Neural crest cell (in vitro differentiated cells): ENCODE measurements at places on chromosomes 7 and 10. TPM values are rescaled to one million over a fixed set of nuclear protein-coding genes. Genes with fewer than 3 reads are reported as not detected.

CHN2 gene
- total RNA-seq, result 15.4 and 15.9 TPM in 2 replicates

DNA sequence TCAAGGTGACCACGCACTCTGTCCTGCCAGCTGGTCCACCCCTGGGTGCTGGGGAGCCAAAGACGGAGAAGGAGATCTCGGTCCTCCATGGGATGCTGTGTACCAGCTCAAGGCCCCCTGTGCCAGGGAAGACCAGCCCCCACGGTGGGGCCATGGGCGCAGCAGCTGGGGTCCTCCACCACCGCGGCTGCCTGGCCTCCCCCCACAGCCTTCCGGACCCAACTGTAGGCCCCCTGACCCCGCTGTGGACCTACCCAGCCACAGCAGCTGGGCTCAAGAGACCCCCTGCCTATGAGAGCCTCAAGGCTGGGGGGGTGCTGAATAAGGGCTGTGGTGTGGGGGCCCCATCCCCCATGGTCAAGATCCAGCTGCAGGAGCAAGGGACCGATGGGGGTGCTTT is 5.4 kb downstream of the NYAP1 start:
- no peak for DNase-seq

CRYGN gene
- total RNA-seq, result 0.16 and 0.32 TPM in 2 replicates

GRCh38 chr7:106572394-106573124 is 88.4 kb downstream of the CCDC71L start:
- no peak for DNase-seq

DNA sequence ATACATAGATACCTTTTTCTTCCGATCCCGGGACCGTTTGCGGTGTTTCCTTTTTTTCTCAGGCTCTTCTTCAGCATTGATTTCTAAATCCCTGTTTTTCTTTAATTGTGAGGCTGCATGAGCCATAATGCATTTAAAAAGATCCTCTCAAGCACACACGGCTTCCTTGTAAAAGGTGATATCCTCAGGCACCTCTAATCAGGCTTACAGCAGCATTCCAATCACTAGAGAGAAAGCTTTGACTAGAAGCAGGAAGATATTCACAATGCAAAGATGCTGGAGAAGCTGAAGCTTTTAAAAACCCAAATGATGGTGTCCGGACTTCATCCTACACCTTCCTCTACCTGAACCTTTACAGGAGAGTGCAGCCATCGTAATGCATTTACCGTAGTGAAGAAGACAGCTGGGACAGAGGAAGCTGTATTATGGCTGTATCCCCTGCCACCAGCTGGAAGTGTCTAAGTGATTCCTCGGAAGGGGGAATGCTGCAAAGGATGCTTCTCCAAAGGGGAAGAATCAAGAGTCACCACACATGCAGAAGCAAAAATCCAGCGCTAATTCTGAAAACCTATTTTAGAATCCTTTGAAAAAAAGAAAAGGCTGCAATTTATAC is at the start of gene ANK3:
ANK3 (minus strand) TSS at position 463 of the 613 bp plus-strand sequence; CDS start at position 126, 337 bp downstream.
- DNase-seq, result no peak

- no peak for DNase-seq
Observed at GRCh38 chr7:151806952-151807775, 69.8 kb downstream of the PRKAG2 start.

DNA sequence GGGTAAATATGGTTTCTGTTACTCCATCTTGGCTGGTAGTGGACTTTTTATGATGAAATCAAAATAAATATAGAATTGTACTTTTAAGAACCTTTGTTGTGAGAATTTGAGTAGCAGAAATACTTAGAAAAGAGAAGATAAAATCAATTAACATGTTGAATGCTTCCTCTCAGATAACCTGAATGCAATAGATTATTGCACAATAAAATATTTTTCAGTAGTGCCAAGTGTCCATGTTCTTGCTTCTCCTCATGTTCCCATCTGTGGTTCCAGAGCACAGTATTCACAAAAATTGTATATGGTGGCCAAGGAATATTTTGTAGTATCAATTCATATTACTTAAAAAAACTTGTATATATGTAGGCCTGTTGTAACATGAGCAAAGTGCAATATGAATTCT is 45.9 kb upstream of the IFRD1 start:
- DNase-seq, result no peak

DNA sequence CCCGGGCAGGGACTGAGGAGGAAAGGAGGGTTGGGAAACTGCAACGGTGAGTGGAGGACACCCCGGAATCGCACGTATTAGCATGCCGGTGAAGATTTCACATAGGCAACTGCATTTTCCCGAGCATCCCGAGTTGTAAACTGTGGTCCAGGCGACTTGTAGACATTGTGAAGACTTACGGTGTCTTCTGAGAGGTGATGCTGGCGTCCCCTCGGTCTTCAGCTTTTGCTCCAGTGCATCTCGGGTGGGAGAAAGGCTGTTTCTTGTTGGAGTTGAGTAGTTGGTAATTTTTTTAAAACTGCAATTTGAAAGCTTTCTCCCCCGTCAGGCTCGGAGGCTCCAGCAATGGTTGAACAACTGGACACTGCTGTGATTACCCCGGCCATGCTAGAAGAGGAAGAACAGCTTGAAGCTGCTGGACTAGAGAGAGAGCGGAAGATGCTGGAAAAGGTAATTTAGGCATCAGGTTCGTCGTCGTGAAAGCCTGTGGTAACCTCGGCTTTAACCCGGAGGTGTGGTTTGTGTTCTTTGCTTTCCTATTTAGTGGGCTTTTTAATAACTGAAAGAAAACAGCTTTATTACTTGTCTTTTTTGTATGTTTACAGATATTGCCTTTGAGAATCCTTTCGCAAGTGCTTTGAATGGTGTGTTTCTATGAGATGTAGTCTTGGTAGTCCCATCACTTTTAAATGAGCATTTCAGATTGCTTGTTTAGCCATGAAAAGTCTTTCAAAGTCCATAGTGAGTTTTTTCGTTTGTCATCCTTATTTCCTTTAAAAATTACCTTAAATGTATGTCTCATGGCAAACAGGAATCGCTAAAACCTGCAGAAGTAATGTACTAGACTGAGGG is 687 bp downstream of the HELLS start:
- DNase-seq, result no peak

DNA sequence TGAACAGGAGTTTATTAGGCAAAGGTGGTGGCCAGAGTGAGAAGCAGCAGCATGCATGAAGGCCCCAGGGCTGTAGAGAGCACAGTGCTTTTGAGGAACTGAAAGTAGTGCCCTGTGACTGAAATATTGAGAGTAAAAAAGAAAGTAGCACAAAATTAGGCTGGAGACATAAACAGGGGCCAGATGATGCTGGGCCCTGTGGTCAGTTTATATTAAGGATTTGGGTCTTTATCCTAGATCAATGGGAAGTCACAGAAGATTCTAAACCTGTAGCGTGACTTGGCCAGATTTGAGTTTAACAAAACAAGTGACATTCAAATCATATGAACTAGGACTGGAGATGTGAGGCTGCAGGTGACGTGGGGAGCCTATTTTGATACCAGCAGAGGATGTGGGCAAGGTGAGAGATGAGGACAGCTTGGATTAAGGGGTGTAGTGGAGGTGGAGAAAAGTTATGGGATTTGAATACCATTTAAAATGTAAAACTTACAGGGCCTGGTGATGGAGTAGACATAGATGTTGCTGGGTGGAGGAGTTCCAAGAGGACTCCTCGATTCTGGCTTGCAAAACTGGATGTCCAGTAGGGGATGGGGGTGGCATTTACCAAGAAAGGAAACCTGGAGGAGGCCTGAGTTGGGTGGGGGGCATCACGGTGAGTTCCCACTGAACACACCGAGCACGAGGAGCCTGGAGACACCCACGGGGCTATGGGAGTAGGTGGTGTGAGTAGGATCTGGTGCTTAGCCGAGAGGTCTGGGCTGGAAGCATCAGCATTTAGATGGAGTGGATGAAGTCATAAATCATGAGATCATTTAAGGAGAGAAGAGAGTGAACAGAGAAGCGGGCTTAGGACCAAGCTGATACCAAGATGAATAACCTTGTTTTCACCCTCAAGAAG is 52.8 kb downstream of the HHEX start:
- no peak for DNase-seq

- DNase-seq, result no peak
Observed at GRCh38 chr10:75197066-75197465, 13.5 kb upstream of the VDAC2 start.

IKZF1 gene
- total RNA-seq, result 5.9 and 8.5 TPM in 2 replicates

DNA sequence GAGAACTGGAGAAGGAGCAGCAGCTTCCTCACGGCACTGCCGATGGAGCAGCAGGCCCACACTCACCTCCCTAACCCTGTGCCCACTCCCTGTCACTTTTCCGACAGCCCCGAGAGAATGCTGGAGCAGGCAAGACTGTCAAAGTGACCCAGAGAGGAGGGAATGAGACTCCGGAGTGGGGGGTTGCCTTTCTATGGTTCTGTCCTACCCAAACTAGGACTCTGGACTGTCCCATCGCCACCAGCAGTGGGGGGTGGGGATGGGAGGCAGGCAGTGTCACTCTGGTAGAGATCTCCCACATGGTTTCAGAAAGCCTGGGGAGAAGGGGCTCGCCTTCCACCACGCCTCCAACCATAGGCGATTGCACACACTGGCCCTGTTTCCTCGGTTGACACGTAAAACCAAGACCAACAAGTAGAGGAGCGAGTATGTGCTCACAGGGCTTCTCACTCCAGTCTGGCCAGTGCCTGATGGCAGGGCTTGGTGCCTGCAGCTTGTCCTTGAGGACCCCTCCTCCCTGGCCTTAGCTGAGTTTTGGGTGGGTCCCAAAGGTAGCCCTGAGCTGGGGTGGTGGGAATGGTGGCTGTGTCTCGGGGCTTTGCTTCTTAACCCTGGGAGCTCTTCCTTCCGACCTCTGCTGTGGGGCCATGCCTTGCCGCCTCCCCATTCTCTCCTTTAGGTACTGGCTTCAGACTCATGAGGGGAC is 148.5 kb downstream of the PTPN20 start:
- DNase-seq, result no peak

DNA sequence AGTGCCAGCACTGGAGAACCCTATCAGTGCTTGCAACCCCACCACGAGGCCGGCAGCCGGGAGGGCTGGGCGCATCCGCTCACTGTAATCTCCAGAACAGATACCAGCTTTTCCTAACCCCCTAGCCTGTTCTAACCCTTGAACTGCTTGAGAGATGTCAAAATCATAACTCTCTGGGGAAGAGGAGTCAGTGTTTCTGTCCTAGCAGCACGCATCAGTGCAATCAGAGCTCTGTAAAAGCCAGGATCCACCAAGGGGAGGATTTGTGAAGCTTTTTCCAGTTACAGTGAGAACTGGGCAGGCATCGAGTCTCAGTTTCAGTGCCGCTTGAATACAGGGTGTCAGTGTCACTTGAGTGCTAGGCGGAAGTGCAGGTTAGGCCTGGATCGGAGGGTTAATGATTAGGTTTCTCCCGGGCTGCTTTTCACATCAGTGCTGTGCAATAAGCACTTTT is 104.5 kb upstream of the INSYN2A start:
- DNase-seq, result no peak

DNA sequence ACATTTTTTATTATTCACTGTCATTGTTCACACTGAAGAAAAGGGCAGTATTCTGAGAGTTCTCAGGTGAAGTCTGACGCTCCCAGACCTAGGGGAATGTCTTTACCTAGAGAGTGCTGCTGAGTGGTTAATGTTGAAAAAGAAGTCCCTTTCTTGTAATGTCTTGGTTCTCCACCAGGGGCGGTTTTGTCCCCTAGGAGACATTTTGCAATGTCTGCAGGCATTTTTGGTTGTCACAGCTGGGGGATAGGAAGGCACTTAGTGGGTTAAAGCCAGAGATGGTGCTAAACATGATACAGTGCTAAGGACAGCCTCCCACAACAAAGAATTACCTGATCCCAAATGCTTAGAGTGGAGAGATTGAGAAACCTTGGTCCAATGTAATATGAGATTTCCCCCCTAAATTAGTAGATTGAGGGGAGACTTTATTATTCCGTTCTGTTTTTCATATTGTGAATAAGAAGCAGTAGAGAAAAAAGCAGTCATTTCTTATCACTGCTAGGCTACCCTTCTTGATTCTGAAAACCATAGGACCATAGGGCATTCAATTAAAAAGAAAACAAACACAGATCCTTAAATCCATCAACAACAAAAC is 13.1 kb downstream of the UMAD1 start:
- peak; percentile 35 for DNase-seq

DNA sequence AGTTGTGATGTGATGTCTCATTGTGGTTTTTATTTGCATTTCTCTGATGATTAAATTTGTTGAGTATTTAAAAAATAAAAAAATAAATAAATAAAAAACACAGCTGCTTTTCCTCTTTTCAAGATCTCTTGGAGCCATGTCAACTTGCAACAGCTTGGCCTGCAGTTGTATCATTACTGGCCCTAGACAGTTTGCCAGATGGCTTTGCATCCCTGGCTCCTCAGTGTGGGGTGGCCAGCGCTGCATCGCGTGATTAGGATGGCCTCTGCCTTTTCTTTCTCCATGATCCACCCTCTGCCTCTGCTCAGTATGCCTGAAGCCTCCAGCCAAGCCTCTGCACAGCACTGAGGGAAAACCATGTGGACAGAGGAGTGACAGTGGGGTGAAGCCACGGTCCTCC is 96.8 kb downstream of the PPP1R3C start:
- DNase-seq, result no peak

DNA sequence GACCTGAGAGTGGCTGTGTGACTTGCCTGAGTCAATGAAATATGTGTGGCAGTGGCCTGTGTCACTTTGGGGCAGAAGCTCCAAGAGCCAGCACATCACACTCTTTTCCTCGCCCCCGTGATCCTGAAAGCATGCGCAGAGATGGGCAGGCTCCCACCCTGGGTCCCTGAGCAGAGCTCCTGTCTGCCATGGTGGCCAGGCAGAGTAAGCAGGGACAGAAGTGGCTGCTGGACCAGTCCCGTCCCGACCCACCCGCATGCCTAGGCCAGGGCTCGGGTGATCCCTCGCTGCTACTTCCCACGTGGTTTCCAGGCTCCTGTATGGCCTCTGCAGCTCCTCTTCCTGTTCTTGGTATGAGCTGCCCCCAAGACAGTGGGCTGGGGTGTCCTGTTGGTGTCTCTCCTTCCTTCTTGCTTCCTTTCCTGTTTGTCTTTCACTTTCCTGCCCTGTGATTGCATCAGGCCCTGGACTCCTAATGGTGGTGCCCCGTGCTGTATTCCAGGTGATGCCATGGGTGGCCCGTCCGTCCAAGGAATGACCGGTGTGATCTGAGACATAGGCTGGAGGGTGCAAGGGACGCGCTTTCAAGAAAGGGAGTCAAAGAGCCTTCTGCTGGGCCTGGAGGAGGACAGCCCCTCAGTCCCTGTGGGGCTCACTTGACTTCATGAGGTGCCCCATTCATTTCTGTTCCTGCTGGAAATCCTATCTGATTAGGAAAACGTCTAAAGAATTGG is 71.4 kb upstream of the SHH start:
- no peak for DNase-seq

- DNase-seq, result no peak
Observed at GRCh38 chr10:62384057-62384446, 9.9 kb downstream of the ZNF365 start.

DNA sequence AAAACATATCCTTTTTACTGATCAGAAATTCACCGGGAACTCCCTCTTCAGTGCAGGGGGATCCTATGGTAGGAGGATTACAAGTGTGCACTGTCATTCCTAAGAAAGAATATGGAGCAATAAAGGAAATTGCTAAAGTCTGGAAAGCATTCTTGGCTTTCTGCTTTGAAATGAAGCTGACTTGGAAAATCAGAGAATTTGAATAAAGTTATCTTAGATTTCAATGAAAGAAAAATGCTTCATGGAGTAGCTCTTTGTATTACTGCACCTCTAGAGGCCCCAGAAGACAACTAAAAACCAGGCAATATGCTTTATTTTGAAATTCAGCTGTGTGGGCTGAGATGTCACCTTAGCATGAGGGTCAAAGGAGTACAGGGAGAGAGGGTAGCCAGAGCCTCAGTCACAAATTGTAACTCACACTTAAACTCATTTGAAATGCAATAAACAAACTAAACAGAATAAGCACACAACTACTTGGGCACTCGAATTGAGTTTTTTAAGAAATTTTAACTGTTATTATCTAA is 102.5 kb downstream of the IMMP2L start:
- no peak for DNase-seq

- DNase-seq, result no peak
Observed at GRCh38 chr10:34320265-34320664, 494.8 kb downstream of the PARD3 start.
